ENCODE measurements at places on chromosomes 1 and 21.
A peak's percentile ranks its signal among the peaks of the same experiment; 100 is the strongest.

- DNase-seq: no peak
Observed at GRCh38 chr21:43869486-43870325, 4.7 kb downstream of the AGPAT3 start.

GRCh38 chr1:118461154-118461553 is 276.1 kb upstream of the SPAG17 start:
- DNase-seq: no peak

- no peak for DNase-seq
Observed at GRCh38 chr1:70220015-70220414, 1.2 kb upstream of the SRSF11 start.

GRCh38 chr21:35153671-35154070 is 104.6 kb upstream of the RUNX1 start:
- no peak for DNase-seq

GRCh38 chr1:12491656-12492055 is 126.4 kb downstream of the DHRS3 start:
- DNase-seq: no peak

DNA sequence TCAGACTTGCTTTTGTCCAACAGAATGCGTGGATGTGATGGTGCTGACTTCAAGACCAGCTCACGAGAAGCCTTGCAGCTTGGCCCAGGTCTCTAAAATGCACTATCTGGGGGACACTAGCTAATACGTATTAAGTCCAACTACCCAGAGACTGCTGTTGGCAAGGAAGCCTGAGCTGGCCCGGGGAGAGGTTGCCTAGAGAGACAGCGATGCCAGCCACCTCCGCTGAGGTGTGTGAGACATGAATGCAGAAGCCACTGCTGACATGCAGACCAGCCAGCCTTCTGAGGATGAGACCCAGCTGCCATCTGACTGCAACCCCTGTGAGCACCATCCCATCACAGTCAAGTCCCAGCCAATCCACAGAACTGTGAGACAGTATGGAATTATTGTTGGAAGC is 32.5 kb downstream of the THAP3 start:
- no peak for DNase-seq

- DNase-seq: no peak
Observed at GRCh38 chr1:76090283-76091203, 16.0 kb downstream of the ST6GALNAC3 start.

GRCh38 chr21:17925000-17925610 is 105.9 kb upstream of the C21orf91 start:
- peak; percentile 43 for DNase-seq

DNA sequence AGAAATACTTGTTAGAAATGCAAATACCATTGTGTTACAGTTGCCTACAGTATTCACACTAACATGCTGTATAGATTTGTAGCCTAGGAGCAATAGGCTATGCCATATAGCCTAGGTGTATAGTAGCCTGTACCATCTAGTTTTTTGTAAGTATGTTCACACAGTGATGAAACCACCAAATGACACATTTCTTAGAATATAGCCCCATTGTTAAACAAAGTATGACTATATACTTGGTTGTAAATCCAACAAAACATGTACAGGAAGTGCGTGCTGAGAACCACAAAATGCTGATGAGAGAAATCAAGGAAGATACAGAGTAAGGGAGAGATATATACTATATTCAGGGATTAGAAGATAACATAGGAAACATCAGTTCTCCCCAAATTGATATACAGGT is 92.2 kb downstream of the POU2F1 start:
- DNase-seq: no peak

DNA sequence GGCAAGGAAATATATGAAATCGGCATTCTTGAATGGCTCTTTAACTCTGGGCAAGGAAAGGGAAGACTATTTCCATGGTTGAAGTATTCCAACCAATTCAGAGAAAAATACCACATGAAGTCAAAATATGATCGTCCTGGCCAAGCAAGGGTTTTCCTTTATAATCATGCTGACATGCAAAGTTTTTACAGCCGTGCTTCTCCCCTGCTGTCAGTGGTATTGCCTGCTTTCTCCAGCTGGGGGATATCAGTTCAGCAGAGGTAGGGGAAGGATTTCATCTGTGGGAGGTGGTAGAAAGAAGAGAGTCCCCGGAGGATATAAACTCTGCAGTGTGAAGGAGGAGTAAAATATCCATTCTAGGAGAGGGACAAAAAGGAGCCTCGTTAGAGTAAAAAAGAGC is 322.8 kb downstream of the PAPPA2 start:
- no peak for DNase-seq

DNA sequence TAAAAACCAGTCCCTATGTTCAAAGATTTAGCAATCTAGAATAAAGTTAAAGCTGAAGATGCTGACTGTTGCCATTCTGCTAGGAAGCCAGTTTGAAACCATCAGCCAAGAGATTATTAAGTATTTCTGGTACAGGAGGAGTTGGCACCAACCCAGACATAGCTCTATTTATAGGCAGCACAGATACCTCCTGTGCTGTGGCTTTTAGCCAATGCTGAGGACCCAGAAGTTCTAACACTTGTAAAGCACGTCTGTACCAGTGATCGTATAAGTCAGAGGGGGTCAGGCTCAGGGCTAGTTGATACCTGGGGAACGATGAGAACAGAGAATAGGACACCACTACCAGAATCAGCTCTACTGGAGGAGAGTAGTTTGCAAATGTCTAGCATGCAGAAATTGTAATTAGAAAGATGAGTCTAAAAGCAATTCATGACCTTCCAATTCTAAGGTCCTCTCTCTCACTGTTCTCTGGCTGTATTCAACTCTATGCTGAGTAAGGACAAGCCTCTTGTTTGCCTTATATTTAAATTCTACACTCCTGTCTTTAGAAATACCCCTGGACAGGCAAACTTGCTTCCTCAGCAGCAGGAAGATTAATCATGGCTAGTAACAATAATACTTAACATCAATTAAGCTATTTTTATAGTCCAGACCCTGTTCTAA is 96.8 kb upstream of the PALMD start:
- DNase-seq: no peak
